ENCODE measurements at places on chromosomes 6 and 20.

DNA sequence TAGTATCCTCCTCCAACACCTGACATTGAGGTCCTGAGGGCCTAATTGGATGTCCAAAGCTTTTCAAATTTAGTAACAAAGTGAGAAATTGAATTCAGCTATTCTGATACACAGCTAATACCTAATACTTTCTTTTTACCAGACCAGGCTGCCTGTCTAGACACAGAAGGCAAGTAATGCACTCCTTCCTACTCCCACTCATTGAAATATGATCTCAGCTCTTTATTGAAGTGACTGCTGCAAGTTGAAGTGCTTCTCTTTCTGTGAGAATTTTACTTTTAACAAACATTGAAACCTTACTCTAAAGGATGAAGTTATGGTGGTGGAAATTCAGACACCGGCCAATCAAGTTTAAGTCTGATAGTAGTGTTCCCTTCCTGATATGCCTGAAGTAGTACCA, 90.8 kb upstream of the OGFRL1 start:
- H3K4me1 ChIP-seq = no peaks in the 10 kb centered on the region
- DNase-seq = no peak
- H3K27ac ChIP-seq = no peak overlapping the region

DNA sequence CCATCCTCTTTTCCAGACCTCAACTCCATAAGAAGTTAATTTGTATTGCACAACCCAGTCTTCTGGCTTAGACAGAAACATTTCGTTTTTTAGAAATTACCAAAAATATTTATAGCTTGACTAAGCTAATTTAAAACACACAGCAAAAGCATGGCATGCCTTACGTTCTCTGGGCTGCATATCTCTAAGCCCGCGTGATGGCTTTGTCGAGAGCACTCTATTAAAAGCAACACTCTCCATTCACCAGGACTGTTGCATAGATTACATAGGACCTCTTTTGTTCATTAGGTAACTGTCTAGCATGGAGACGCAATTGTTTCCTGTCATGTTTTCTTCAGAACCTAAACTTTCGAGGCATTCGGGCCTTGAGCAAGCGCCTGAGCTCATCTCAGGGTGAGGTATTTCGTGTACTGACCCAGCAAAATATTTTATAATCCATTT, 104.5 kb downstream of the IBTK start:
- no peaks in the 10 kb centered on the region for H3K36me3 ChIP-seq
- H3K27ac ChIP-seq = no peak overlapping the region
- no peaks in the 10 kb centered on the region for H3K27me3 ChIP-seq
- no peak overlapping the region for H3K4me3 ChIP-seq
- H3K4me1 ChIP-seq = no peaks in the 10 kb centered on the region

- H3K27ac ChIP-seq = no peak overlapping the region
- H3K36me3 ChIP-seq = no peaks in the 10 kb centered on the region
- no peak overlapping the region for H3K4me3 ChIP-seq
- H3K27me3 ChIP-seq = no peaks in the 10 kb centered on the region
Observed at GRCh38 chr6:67863346-67863745, 771.7 kb upstream of the ADGRB3 start.

DNA sequence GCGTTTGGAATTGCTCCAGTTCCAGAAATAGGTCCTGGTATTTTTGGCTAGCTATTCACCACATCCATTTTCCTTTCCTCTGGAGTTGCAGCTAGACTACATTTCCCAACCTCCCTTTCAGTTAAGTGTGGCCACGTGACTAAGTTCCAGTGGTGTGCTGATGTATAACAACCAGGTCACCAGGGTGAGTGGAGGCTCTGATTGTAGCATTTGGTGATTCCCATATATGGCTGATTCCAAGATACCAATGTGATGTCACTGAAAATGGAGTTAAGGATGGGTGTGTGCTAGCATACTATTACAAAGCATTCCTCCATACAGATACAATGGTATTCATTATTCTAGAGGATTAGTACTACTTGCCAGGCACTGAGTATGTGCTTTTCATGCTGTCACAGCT, 49.7 kb upstream of the STK35 start:
- H3K4me1 ChIP-seq = no peaks in the 10 kb centered on the region
- no peak for DNase-seq
- H3K27ac ChIP-seq = no peak overlapping the region
- H3K4me3 ChIP-seq = no peak overlapping the region
- H3K36me3 ChIP-seq = no peaks in the 10 kb centered on the region
- H3K27me3 ChIP-seq = peaks cover 91% of the 10 kb centered on the region

DNA sequence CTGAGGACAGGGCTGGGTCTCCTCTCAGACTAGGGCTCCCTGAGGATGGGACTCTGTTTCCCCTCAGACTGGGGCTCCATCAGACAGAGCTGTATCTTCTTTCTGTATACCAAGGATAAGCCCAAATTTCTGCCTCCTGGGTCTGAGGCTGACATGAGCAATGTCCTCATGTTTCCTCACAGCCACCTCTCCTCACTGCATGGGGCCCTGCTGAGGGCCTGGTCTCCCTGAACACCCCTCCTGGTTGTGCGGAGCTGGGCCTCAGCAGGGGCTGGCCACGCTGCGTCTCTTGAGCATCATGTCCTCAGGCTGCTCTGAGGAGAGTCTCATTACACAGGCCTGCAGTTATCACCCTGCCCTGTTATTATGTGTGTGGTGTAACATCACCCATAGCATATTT, 144.6 kb downstream of the LRFN2 start:
- peaks cover 4% of the 10 kb centered on the region for H3K27me3 ChIP-seq
- H3K27ac ChIP-seq = no peak overlapping the region
- peaks cover 20% of the 10 kb centered on the region for H3K4me1 ChIP-seq
- H3K4me3 ChIP-seq = no peak overlapping the region
- DNase-seq = no peak

- H3K36me3 ChIP-seq = peaks cover 3% of the 10 kb centered on the region
- H3K4me1 ChIP-seq = peaks cover 17% of the 10 kb centered on the region
- H3K27me3 ChIP-seq = no peaks in the 10 kb centered on the region
- H3K4me3 ChIP-seq = no peak overlapping the region
- no peak for DNase-seq
Observed at GRCh38 chr6:137271245-137272183, 52.3 kb upstream of the IFNGR1 start.

- H3K4me3 ChIP-seq = no peak overlapping the region
- H3K27me3 ChIP-seq = peaks cover 8% of the 10 kb centered on the region
- no peak for DNase-seq
Observed at GRCh38 chr6:140463312-140463710, 1088.9 kb upstream of the CITED2 start.

DNA sequence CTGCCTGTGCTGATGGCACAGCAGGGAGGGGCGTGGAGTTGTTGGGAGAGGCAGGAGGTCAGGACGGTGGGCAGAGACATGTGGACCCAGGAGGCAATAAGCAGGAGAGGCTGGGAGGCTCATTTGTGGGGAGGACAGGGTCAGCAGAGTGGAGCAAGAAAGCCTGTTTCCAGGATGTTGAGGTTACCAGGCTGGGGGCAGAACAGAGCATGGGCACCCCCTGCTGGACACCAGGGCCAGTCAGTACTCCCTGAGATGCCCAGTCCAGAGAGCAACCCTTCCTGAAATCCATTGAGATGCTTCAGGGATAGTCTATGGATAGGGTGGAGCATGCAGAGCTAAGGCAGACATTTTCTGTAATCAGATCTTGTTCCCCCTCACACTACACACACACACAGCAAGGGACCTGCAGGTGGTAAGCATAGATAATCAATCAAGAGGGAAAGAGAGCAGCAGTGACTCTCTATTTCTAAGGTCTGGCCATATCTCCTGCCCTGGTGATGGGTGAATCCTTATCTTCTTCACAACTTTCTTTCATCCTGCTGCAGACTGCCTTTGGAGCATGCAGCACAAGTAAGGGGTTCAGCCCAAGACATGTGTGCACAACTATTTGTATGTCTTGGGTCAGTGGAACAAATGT, 41.7 kb downstream of the MOCS1 start:
- no peaks in the 10 kb centered on the region for H3K4me1 ChIP-seq
- H3K27me3 ChIP-seq = peaks cover 15% of the 10 kb centered on the region
- H3K4me3 ChIP-seq = no peak overlapping the region
- DNase-seq = no peak

DNA sequence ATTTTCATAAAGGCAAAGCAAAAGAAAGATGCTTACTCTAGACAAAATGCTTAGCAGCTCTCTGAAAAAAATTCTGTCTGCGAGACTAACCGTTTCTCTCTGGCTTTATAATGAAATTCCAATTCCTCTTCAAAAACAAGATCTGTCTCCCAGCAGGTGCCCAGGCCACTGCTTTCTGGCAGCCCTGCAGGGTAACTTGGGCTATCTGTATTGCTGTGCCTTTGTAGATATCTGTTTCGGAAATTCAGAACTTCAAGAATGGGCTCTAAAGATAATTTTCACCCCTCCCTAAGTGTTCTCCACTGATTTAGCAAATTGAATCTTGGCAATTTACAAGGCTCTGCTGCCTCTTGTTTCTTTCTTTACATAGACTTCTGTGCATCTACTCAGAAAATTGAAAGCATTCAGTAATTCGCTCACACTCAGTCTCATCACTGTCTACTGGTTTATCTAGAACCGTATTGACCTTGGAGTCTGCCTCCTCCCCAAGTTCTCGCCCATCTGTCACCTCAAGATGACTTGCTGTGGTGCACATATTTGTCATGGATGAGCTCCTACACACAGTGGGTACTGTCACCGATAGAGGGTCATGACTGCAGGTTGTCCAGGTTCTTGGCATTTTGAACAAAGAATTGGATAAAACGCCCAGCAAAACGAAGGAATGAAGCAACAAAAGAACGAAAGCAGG, 26.4 kb upstream of the FABP7 start:
- no peak overlapping the region for H3K27ac ChIP-seq
- no peak for DNase-seq
- H3K36me3 ChIP-seq = no peaks in the 10 kb centered on the region
- no peaks in the 10 kb centered on the region for H3K27me3 ChIP-seq

DNA sequence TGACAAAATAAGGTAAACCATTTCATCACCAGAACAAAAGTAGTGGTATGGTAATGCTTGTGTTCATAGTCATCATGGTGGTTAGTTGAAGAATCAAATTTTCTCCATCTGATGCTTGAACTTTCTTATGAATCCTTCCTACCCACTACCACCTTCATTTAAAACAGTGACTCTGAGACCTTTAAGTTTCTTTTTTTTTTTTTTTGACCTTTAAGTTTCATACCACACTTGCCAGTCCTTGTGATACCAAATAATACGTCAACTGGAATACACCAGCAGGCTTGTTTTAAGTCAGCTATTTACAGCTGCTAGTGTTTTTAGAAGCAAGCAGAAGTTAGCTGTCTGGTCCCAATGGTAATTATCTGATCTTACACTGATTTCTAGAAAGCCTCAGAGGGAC, 413.4 kb upstream of the SOX4 start:
- no peaks in the 10 kb centered on the region for H3K36me3 ChIP-seq
- no peak overlapping the region for H3K27ac ChIP-seq
- DNase-seq = no peak
- H3K4me1 ChIP-seq = no peaks in the 10 kb centered on the region
